NCI-H2227 treated with DMSO at 0.1 percent for 48 hours (cell line): ENCODE measurements at places on chromosomes 7 and 10.

DNA sequence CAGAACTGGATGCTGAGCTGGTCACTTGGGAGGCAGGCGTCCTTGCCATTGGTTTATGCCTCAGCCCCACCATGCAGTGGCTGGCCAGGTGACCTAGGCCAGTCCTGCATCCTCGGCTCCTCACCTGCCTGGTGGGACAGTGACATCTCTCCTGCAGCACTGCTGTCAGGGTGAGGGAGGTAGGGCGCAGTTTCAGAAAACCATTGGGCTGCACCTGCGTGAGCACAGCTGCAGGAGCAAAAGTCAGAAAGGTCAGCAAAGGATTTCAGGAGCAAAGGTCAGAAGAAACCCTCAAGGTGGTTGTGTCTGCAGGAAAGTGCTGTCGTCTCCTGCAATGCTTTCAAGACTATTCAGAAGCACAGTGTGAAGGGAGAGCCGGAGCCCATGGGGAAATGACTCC is 48.1 kb downstream of the EGFR start:
- DNase-seq, result no peak

GRCh38 chr10:50607356-50607925 is 16.3 kb downstream of the SGMS1 start:
- no peak for DNase-seq

- no peak for DNase-seq
Measured at GRCh38 chr7:131781-132482, 60.4 kb upstream of the FAM20C start.

DNA sequence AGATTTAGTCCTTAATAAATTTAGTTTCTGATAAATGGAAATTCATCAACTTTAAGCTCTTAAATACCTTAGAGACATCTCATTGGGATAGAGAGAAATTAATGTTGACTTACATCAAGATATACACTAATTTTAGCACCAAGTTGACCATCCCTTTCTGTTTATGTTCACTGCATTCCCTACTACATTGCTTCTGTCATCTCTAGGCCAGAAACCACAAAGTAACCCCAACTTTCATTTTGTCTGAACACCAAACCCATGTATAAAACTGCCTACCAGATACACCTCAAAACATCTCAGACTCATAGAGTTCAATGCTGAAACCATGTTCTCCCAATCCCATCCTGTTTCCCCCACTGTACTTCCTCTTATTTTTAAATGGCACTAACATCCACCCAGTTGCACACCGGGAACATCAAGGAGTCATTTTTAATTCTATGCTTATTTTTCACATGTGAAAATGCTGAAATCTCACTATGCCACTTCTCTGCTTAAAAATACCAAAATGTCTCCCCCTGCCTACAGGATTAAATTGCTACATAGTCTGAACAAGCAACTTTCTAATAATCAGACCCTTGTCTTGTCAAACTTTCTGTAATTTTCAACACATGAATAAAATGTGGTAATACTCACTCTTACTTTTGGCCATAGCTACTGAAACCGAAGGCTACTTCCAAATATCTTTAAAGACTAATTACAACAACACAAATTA is 201.6 kb downstream of the SEMA3D start:
- no peak for DNase-seq

DNA sequence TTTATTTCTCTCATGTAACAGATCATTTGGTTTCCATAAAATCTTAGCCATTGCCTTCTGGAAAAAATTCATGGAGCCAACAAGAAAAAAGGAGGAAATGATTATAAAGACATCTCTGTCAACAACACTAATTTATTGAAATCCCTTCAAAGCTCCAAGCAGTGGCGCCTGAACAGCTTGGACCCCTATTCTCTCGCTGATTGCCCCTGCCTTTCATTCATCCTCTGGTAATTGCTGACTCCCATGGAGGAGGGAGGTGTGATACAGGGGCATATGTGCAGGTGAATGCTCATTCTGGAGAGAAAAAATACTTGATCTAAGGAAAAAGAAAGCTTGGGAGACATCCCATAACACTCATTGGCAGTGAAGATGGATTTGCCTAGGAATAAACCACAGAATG is 345.5 kb downstream of the FGFR2 start:
- peak; percentile 2 for DNase-seq

DNA sequence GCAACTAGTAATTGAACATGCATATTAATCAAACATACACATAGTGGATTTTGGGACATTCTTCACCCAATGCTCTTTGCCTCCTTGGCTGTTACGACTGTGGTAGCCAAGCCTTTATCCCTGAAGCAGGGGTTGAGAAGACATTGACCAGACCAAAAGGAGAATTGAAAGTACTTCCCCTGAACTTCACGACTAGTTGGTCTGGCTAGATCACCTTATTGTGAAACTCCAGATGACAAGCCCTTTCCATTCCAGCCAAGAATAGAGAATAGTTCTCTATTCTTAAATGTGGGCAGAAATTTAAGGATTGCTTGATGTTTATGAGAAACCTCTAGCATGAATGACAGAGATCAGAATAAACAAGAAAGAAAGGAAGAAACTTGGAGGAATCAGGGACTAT is 97.0 kb downstream of the LRMDA start:
- no peak for DNase-seq

GRCh38 chr10:128049226-128050120 is 76.8 kb downstream of the MKI67 start:
- no peak for DNase-seq

DNA sequence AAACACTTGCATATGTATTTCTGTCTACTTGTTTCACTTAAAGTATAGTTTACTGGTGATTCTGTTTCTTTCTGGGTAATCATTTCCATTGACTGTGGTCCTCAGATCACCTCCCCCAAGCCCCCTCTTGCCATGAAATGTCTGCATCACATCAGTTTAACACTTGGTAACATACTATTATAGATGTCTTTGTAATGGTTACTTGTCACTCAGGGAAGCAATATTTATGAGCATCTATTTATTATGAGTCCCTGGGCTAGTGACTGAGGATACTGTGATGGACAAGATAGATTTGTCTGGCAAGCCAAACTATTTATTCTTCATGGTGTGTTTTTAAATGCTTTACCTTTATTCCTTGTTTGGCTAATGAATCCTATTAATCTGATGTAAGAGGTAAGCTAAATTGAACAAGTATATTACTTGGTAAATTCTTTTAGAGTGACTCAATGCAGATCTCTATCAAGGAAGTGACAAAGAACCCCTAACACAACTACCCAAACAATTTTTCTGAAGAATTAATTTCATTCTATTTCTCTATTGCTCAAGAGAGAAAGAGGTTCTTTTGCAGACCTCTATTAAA is 270.9 kb downstream of the RELN start:
- DNase-seq, result peak; percentile 79

GRCh38 chr10:49168831-49169500 is 19.2 kb downstream of the TMEM273 start:
- no peak for DNase-seq

DNA sequence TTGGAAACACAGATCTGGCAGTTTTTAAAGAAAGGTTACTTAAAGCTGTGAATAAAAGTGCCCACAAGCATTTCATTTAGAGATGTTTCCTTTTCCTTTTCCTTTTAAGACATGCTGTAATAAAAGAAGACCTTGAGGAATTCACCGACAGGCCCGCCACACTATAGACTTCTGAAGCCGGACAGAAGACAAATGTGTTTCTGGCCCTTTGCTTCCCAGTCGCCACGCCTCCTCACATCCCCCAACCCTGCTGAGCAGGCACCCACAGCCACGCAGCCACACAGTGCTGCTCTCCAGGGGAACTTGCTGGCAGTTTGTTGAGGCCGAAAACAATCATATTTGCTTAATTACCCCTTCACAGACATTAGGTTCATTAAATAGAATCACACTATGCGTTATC is 83.4 kb downstream of the SLC25A13 start:
- no peak for DNase-seq

DNA sequence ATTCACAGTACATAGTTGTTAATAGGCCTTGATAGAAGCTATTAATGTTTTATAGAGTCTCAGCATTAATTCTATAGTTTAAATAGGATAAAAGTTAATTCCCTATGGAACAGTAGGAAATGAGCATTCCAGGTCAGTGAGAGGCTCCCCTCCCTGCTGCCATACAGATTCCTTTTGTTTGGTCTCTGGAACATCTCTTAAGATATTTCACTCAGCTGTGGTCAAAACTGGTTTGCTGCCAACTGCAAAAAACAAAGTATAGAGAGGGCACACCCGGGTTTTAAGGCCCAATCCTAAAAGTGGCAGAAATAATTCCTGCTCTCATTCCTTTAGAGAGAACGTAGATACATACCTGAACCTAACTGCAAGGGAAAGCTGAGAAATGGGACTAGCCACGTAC is 51.3 kb downstream of the MDFIC start:
- no peak for DNase-seq

DNA sequence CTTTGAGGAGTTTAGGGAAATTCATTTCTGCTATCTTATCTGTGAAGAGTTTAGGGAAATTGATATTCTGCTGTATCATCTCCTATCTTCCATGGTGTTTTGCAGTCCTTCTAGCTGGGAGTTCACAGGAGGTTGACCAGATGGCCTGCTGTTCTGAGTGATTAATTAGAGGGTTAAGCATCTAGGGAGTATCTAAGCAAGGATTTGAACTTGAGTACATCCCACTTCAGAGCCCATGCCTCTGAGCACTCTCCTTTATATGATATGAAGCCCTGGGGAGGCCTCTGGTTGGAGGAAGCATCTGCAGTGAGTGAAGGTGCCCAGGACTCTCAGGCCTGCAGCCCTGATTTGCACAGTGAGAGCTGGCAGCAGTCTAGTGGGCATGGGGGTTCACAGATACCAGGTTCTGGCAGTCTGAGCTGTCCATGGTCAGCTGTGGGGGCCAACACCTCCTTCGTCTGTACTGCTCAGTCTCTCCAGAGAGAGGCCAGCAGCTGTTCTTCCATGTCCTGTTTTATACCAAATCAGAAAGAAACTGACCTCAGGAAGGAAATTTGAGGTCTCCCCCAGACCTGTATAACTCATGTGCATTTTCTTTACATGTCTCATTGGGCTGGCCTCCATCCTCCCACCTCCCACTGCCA is 156.9 kb downstream of the PLCE1 start:
- DNase-seq, result no peak

DNA sequence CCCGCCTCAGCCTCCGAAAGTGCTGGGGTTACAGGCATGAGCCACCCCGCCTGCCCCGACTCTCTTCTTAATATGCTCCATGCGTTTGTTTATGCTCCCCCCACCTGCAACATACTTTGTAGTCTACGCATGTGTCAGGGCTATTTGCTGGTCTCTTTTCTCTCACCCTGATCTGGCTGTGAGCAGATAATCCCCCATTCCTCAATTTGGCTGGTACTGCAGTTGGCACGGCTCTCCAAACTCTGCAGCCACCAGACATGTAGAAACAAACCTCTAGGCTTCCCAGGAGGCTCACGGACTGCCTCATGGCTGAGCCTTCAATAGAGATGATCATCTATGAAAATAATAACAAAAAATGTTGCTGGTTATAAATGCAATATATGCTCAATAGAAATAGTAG is 540.3 kb upstream of the GALNT17 start:
- DNase-seq, result no peak

DNA sequence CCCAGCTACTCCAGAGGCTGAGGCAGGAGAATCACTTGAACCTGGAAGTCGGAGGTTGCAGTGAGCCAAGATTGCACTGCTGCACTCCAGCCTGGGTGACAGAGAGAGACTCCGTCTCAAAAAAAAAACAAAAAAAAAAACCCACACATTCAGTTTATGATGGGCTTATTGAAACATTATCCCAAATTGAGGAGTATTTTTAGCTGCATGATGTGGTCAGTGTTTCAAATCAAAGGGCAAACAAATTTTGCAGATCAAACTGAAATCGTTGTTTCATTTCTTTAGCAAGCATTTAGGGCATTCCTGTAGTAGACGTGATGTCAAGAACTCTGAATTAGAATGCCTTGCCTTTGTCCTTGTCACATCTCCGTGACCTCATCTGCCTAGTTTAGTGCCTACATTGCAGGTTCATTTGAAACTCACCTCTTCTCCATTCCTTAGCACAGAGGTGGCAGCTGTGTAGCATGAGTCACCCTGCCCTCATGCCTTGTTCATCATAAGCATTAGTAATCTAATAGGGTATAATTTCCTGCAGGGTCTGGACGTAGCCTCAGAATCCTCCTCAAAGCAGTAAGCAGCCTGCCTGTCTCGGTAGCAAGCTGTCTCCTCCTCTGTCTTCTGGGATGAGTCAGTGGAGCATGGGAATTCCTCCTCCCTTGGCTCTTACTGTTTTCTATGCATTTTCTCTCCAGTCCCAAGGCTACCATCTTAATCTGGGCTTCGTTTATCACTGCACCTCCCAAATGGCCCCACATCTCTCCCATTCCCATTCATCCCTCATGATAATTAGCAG is 73.8 kb downstream of the CUL1 start:
- DNase-seq, result peak; percentile 79

GRCh38 chr10:127358337-127358736 is 161.9 kb upstream of the INSYN2A start:
- DNase-seq, result no peak

GRCh38 chr7:114048386-114049235 is 129.8 kb upstream of the PPP1R3A start:
- DNase-seq, result no peak

DNA sequence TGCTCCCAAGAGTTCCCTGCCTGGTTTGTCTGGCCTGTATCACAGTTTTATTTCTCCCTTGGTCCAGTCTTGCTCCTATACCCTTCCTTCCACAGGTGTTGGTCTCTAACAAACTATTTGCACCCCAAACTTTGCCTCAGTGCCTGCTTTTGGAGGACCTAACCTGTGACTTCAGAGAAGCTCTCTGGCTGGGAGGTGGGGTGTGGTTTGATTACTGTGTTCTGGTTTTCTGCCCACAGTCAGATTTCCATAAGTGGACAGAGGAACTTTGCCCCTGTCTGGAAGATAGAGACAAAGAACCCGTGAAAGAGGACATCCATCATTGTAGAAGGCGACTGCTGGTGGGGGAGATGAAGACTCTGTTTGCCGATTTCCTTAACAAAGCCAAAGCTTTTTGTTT is 55.8 kb upstream of the TRIL start:
- no peak for DNase-seq

GRCh38 chr10:97072851-97073665 is 112.7 kb downstream of the SLIT1 start:
- DNase-seq, result peak; percentile 61

- no peak for DNase-seq
Measured at GRCh38 chr10:58010073-58010702, 257.5 kb downstream of the IPMK start.

DNA sequence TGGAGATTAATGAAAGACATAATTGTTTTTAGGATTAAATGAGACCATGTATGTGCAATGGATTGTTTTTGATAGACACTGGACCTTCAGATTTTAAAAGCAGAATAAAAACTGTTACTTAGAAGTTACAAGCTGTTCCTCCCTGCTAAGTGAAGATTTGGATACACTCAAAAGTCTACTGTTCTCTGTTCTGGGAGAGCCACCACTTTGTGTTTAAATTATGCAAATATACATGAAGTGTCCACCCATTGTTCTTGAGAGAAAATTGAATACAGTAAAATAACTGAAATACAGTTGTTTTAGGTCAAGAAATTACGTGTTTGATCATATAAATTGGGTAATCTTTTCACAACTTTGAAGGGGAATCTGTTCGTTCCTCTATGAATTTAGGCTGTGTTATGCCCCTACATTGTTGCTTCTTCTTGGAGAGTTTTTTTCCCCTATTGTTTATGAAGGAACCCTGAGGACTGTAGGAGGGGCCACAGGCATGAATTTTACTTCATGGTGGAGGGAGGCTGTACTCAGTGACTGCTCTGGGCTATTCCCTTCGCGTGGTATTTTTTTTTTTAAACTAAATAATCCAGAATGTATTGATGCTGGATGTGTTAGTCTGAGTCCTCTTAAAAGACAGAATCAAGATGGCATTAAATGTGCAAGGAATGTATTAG is 18.6 kb upstream of the VCL start:
- no peak for DNase-seq

- no peak for DNase-seq
Measured at GRCh38 chr7:460374-461116, 59.1 kb downstream of the PDGFA start.
